Activated CD4-positive, alpha-beta T cell treated with anti-CD3 and anti-CD28 coated beads, Interleukin-2, amount 50 U/mL, for 16 hours (primary cell): ENCODE measurements at places on chromosomes 1 and 21.

DNA sequence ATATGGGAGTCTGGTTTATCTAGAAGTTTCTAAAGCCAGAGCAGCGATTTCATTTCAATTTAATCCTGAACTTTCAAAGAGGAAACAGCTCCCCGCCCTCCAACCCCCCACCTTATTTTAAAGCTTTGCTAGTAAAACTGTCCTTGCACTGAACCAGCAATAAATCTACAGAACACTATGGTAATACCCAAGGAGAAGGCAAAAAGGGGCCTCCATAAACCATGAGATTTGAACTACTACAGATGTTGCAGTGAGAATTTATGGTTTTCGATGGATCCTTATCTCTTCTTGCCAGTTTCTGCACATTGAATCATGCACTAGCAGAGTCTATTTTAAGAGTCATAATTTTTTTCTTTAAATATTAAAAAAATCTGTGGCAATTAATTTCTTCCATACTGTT is 64.8 kb upstream of the BEND5 start:
- DNase-seq: no peak

DNA sequence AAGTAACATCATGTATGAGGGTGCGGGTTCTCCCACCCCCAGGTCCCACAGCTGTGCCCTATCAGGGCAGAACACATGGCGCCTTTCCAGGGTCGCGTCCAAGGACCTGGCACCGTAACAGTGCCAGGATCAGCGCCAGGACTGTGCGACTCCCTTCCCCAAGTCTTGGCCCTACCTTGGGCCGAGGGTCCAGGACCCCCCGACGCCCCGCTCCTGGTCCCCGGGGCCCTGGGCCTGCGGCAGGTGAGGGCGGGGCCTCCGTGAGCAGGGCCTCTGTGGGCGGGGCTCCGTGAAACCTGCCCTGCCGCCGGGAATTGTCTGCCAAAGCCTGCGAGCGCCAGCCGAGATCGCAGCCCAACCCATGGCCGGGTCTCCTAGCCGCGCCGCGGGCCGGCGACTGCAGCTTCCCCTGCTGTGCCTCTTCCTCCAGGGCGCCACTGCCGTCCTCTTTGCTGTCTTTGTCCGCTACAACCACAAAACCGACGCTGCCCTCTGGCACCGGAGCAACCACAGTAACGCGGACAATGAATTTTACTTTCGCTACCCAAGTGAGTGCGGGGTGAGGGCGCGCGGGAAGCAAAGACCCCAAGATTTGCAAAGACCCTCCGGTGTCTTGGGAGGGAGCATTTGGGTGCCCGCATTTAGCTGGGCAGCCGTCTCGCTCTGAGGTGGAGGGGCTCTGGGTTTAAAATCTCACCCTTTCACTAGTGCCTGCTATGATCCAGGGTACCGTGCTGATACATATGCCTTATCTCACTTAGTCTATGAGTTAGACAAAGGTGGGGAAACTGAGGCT is at the start of gene RHBG:
Gene RHBG, plus strand, starts transcription at position 323 of the 796 bp plus-strand sequence. Its CDS starts 39 bp downstream, at position 362.
- DNase-seq: no peak

DNA sequence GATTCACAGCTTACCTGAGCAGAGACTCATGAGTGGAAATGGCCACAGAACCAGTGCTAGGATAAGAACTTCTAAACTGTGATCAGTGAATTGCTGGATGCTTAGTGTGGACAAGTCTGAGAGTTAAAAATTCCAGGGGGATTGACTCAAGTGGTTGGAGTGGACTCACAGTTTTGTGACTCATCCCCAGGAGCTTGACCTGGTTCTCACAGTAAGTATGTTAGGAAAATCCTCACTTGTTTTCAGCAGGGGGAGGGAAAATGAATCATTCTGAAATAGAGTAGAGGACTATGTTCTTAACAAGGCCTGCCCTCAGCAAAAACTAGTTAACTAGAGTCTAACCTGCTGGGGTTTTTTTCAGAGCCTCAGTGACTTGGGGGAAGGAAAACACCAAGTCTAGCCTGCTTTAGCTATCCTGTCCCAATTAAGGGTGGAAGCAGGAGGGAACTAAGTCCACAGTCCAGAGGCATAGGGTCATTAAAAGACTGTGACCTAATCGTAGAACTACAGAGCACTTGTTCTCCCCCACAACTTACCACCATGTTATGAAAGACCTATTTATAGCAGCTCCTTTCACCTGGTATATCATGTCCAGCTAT is 6.1 kb upstream of the CDC73 start:
- no peak for DNase-seq

- peak; percentile 23 for DNase-seq
These were observed 90.9 kb upstream of the PGD start for GRCh38 chr1:10308001-10308400.

DNA sequence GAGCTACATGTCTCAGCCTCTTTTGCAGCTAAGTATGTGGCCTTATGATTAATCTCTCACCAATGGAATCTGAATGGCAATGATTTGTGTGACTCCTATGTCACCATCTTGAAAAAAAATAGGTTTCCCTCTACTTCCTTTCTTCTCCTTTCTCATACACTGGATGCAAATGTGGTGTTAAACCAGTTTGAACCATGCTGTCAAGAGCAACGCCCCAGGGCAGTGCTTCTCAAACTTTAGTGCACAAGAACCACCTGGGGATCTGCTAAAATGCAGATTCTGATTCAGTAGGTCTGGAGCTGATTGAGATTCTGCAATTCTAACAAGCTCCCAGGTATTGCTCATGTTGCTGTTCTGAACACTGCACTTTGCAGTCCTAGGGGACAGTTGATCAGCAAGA is 44.7 kb upstream of the ZNF644 start:
- no peak for DNase-seq

DNA sequence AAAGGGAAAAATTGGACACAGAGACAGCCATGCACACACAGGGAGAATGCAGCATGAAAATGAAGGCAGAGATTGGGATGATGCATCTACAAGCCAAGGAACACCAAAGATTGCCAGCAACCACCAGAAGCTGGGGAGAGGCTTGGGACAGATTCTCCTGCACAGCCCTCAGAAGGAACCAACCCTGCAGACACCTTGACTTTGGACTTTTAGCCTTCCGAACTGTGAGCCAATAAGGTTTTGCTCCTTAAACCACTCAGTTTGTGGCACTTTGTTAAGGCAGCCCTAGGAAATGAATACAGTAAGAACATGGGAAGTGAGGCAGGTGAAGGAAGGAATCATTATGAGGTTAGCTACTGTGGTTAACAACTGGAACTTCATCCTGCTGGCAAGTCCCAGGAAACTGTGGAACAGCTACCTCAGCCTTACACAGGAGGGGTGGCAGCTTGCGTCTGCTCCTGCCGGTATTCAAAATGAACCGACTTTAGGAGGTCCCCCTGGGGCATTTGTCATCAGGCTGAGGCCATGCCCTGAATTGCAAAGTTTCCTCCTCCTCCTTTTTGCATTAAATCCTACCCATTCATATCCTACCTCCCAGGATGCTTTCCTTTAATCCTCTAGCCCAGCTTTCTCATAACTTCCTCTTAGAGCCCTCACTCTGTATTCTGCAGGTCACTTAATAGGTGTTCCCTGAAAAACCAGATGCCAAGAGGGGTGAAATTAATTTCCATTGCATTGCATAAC is 15.4 kb downstream of the CD247 start:
- DNase-seq: no peak

DNA sequence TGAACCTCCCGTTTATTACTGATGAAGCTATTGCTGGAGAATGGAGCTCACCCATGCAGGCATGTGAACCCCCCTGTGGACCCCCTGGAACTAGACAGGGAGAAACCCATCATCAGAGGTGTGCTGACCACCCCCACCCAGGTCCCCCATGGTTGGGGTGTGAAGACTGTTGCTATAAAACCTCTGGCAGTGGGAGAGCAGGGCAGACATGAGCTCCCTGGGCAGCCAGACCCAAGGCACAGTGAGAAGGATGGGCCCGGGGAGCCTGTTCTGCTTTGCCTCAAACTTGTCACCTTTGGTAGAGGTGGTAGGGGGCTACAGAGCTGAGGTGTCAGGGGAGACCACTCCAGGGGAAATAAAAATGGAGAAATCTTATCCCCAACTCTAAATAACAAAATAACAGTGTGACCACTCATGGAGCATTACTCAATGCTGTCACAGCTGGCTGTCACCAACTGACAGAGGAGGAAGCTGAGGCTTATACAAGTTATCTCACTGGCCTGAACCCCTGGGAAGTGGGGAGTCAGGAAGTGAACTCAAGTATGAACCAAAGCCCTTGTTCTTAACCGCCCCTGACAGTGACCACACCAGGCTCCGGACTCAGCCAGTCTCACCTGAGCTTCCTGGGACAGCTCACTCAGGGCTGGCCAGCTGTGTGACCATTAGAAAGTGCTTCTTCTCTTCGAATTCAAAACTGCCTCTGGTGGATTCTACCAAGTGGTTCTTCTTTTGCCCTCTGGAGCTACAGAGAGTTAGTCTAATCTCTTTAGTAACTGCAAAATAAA is 698.8 kb downstream of the MATN1 start:
- no peak for DNase-seq

DNA sequence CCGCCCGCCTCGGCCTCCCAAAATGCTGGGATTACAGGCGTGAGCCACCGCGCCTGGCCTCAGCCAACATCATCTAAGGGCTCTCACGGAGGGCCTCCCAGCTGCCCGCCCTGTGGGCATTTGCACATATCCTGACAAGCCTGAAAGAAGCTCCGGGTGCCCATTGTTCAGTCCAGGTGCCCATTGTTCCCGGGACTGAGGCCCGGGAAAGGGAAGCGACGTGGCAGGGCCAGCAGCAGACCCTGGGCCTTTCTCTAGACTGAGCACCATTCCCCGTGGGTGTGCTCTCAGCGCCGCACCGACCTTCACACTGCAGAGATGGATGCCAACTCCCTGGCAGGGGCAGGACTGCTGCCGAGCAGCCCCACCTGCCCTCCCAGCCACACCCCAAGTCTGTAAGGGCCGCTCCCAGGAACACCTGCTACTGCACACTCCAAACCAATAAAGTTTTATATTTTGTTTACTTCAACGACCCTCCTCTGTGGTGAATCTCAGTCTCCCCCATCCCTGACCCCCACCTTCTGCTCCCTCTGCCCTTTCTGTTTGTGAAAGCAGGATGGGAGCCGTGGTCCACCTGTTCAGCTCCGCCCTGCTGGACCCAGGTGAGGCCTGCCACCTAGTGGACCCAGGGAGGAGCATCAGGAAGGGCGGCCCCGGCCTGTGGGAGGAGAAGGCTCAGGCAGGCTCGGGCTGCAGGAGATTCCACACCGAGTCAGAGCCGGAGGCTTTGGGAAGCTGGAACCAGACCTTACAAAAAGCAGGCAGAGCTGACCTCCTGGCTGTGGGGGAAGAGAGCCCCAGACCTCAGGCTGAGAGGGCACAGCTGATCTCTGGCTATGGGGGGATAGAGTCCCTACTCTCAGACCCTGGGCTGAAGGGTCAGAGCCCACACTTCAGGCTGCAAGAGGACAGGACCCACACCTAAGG is 1.1 kb upstream of the TMEM82 start:
- peak; percentile 72 for DNase-seq

DNA sequence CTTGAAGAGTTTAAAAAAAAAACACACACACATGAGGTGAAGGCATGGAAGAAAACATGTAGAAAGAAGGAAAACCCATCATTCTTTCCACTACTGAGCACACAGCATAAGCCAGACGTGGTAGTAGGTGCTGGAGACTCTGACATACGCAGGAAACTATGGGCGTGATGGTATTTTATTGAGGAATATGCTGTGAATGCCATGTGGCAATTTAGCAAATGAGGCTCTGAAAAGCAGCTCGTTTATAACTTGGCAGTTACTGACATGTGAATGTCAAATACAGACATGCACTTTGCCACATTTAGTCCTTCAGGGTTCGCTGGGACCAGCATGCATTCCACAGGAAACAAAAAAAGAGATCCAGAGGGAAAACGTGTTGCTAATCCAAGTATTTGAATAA is 74.3 kb upstream of the IFNAR2 start:
- no peak for DNase-seq

DNA sequence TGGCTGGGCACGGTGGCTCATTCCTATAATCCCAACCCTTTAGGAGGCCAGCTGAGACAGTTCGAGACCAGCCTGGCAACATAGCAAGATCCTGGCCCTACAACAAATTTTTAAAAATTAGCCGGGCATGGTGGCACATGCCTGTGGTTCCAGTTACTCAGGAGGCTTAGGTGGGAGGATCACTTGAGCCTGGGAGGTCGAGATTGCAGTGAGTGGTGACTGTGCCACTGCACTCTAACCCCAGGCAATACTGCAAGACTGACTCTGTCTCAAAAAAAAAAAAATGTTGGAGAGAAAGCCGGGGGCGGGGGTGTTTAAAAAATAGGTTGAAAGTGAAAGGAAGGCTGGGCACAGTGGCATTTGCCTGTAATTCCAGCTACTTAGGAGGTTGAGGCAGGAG is 16.5 kb downstream of the CLDN19 start:
- no peak for DNase-seq

GRCh38 chr1:18989176-18989799 is 32.8 kb upstream of the IFFO2 start:
- no peak for DNase-seq

- DNase-seq: no peak
These were observed 19.1 kb downstream of the CLCN6 start for GRCh38 chr1:11825131-11825530.

DNA sequence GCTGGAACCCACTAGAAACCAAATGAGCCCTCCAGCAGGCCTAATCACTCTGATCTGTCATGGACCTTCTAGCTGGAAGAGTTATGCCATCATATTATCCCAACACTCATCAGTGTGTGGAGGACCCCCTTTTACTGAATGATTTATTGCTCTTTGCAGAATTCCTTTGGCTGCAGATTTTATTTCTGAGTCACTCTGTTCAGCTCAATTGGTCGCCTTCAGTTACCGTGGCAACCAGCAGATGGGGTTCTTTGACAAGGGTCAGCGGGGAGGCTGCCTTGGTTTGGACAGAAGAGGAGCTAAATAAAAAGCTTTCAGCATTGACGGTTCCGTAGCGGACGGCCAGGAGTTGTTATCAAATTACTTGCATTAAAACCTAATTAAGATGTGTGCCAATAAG is 220.1 kb downstream of the SDCCAG8 start:
- DNase-seq: no peak

- no peak for DNase-seq
These were observed 111.1 kb downstream of the NAV1 start for GRCh38 chr1:201649761-201650622.

DNA sequence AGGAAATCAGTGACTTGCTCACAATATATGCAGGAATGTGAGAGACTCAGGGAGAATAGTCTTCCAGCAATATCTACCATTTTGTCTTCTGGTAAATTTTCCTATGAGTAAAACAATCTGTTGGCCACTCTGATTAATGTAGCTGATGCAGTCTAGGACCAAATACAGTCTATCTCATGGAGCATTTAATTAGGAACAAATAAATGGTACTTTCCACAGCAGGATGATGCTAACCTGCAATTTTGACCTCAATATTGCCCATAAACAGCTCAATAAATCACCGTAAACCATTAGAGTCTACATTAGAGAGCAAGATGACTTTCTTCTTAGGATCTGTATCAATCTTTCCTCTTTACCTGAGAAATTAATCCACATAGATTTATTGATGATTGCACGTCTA is 567.7 kb upstream of the B3GALT2 start:
- no peak for DNase-seq

DNA sequence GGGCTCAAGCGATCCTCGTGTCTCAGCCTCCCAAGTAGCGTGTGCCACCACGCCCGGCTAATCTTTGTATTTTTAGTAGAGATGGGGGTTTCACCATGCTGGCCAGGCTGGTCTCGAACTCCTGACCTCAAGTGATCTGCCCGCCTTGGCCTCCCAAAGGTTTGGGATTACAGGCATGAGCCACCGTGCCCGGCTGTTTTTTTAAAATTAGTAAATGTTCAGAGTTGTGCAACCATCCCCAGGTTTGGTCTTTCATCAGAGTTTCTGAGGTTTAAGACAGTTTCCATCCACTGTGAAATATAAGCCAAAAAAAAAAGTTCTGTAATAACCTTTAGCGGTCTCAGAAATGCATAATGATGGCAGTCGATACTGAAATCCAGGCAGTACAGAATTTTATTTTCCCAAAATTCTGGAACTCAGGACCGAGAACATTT is 550 bp upstream of the SYT11 start:
- peak; percentile 48 for DNase-seq
